ENCODE measurements at places on chromosomes 7 and 10.
A peak's percentile ranks its signal among the peaks of the same experiment; 100 is the strongest.

DNA sequence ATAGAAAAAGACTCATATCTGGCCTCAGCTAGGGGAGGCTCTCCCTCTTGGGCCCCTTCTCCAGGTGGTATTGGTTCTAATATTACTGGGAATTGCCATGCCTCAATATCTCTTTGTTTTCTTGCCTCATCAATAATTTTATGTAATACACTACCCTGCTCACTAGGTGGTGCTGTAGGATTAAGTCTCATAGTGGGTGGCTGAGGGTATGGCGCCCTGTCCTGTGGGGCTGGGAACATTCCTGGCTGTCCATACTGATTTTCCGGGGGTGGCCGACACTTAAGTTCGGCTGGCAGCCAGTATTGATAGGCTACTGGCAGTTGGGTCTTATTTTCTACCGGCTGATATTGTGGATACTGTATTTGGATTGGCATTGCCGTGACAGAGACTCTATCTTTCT, 9.0 kb upstream of the TAS2R3 start:
- DNase-seq: peak; percentile 60

DNA sequence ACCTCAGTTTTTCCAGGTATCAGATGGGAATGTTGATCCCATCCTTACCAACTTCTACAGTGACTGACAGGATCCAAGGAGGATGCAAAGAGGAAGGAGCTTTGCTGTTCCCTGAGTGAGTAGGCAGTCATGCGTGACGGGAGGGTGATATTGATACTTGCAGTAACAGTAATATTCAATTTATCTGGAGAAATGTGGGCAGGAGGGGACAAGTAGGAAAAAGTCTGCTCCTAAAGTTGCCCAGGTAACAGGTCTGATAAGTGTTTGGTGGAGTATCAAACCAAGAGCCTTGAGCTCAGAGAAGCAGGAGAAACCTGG, 3.3 kb upstream of the ZCCHC24 start:
- DNase-seq: no peak

DNA sequence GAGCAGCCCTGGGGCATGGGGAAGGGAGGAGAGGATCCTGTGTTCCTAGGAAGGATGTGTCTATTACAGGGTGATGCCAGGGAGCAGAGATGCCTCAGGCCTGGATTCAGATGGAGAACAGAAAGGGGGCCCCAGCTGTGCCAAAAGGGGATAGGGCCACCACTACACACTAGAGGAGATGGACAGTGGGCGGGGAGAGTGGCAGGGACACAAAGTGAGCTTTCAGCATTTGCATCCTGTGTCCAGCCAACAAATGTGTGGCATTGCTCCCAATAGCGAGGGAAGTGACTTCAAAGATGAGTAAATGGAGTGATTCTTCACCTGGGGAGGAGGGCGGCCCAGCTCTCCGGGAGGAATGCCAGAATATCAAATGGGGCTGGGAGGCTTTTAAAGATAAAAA, 64.9 kb upstream of the WAPL start:
- no peak for DNase-seq

DNA sequence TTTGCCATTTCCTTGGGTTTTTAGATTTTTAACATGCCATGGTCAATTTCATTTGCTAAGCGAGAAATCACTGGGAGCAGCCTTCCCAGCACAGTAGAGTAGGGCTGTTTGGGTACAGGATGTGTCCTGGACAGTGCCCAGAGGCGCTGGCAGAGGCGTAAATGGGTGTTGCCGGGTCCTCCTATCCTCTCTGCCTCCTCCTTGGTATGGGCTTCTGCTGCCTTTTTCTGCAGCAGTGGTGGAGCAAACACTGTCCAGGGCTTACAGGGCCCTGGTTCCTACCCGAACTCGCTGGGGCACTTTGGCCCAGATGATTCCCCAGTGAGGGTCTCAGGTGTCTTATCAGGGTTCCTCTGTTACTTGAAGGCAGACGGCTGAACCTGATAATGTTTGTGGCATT, 298.3 kb downstream of the RPS24 start:
- DNase-seq: no peak

- DNase-seq: no peak
Measured at GRCh38 chr7:104794154-104794553, 219.9 kb upstream of the KMT2E start.

- DNase-seq: no peak
Measured at GRCh38 chr10:17154116-17154515, 24.5 kb upstream of the CUBN start.

GRCh38 chr10:54530299-54530698, 270.7 kb downstream of the PCDH15 start:
- no peak for DNase-seq

DNA sequence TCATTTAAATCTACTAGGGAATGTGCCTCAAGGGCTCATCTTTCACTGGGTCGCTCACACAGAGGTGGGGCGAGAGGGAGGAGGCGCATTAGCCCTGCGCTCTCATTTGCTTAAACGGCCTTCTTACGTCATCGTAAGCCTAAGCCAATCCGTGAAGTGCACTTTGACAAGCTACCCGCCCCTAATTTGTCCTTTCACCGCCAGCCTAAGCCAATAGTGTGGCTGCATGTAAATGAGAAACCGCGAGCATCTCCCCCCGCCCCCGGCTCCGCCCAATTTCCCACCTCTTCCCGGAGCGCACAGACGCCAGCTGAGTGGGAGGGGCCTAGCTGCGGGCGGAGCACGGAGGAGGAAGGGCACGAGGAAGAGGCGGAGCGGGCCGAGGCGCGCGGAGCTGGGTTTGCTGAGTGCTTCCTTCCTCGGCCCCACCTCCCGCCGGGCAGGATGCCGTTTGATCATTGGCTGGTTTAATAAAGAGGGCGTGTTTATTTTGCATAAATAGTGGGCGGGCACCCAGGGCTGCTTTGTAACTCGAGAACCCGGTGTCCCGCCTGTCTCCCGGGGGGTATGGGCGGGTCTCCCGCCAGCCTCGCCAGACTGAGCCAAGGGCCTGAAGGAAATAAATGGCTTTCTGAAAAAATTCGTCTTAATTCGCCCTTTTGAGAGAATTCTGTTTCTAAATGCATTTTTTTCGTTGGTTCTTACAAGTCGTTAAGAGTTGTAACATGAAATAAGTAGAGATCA, 289.6 kb upstream of the NFE2L3 start:
- peak; percentile 100 for DNase-seq

DNA sequence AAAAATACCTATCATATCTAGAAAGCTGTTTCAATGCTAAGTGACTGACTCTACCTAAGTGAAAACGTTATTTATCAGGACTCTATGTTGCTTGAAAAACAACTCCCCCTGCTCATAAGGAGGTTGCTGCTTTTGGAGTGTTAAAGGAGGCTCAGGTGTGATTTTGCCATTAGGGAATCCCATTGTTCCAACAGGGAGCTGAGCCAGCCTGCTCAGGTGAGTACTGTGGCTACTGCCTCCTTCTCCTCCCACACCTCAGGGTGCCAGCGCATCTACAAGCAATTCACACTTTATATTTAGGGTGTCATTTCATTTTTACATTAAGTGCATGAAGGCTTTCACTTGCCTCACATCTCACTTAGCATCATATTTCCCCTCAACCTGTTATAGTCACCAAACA, 84.7 kb downstream of the SEM1 start:
- no peak for DNase-seq

DNA sequence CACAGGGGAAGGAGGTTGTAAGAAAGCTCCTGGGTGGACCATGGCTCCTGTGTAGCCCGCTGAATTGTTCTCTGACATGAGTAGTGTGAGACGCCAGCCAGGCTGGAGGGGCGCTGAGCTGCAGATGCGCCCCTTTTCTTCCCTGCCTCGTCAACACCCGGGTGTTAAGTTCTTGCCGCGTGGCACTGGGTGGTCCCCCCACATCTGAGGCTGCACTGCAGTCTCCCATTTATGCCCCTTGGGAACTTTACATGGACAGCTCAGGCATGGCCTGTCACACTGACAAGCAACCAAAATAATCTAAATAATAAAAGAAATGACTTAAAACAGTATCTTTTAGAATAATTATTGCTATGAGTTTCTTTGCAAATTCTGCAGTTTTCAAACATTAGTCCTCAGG, 34.6 kb upstream of the HSPA12A start:
- no peak for DNase-seq

DNA sequence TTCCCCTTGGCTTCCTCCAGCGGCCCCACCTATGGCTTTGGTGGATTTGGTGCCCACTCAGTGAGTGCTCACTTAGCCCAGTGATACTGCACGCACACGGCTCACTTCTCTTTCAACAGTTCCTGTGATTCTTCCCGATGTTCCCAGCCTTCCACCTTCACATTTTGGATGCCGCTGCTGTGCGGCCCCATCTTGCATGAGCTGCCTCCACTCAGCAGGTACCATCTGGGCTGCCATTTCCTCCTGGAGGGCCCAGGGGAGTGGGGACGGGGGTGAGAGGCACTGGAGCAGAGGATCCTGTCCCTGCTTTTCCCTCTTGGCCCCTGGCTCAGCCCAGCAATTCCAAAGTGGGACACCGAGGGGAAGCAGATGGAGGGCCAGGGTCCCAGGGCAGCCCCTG, 323.3 kb upstream of the ZNF32 start:
- no peak for DNase-seq

DNA sequence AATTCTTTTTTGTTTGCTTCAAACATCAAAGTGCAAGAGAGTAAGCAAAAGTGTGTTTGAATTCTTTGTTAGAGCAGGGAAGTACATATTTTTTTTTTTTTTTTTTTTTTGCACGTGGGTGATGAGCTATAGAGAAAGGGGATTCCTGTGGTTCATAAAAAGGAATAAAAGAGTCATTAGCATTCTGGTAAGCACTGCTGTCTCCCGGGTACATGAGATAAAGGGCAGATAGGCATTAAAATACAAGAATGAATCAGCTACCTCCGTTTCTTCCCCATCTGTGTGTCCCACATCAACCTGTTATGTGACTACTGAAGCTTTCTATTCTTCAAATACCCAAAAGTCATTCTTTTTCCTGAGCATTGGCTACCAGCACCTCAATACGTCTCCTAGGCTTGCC, 102.4 kb upstream of the SEMA3D start:
- DNase-seq: no peak

DNA sequence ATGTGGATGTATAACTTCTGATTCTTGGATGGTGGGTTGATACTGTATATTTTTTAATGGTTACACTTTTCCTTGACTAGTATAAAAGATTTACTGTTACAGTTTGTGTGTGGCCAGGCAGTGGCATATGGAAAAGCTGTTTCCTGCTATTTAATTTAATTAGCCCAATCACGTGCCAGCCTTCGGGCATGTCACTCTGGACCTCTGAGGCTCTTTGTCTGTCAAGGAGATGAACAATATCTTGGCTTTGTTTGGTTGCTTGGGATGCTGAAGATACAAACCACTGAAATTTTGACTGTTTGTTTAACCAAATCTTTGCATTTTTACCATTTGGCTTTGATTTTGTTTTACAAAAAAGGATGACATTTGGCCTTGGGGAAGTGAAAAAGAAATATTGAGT, 185.0 kb downstream of the HDAC9 start:
- DNase-seq: no peak
